ENCODE measurements at places on chromosomes 2 and 18.

- no peak for DNase-seq
Measured at GRCh38 chr18:23220355-23220754, 85.1 kb downstream of the CABLES1 start.

DNA sequence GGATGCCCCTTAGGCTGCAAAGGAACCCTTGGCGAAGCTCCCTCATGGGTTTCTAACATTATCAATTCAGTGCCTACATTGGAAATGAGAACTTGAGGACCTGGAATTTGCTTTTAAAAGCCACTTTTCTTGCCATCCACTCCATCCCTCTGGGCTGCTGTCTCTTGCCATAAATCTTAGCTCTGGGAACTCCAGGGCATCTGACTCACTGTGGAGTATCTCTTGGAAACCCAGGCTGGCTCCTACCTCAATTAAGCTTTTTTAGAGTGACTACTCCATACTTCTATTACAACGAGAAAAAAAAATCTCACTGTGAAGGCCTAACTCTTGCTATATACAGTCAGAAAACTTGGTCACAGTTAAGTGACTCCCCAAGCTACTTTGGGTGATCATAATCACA lies 227.2 kb upstream of the SETBP1 start:
- DNase-seq, result no peak

DNA sequence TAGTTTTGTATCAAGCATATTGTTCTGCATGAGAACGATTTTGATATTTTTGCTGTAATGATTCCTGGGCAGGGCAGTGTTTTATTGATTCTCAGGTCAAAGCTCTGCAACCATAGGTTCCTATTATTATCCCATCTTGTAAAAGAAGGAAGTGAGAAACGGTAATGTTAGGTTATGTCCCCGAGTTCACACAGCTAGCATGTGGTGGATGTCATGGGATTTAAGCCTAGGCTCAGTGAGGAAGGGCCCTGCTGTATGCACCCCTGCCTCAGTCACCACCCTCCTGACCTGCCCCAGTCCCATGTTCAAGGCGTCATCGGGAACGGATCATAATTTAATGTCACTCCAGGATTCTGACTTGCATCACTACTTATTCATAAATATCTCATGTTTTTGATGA lies 10.7 kb downstream of the ACP1 start:
- DNase-seq, result no peak

GRCh38 chr18:37321582-37322491 lies 243.8 kb downstream of the CELF4 start:
- no peak for DNase-seq

GRCh38 chr2:52423111-52423510 lies 1344.5 kb upstream of the CHAC2 start:
- no peak for DNase-seq

GRCh38 chr2:55232863-55233657 lies 572 bp downstream of the RPS27A start:
- peak; percentile 24 for DNase-seq

- no peak for DNase-seq
Measured at GRCh38 chr2:37436323-37436722, 91.9 kb downstream of the QPCT start.

DNA sequence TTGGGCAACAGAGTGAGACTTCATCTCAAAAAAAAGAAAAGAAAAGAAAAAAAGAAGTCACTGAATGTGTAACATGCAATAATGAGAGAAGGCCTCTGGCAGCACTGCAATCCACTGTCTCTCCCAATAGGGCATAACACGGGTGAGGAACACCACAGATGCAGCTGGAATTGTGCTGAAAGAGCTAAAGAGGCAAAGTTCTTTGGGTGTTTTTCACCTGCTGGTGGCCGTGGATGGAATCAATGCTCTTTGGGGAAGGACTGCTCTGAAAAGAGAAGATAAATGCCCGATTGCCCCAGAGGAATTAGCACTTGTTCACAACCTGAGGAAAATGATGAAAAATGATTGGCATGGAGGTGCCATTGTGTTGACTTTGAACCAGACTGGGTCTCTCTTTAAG lies 31.0 kb upstream of the CYBRD1 start:
- DNase-seq, result no peak

- DNase-seq, result no peak
Measured at GRCh38 chr2:120222186-120223033, 790 bp downstream of the TMEM185B start.

DNA sequence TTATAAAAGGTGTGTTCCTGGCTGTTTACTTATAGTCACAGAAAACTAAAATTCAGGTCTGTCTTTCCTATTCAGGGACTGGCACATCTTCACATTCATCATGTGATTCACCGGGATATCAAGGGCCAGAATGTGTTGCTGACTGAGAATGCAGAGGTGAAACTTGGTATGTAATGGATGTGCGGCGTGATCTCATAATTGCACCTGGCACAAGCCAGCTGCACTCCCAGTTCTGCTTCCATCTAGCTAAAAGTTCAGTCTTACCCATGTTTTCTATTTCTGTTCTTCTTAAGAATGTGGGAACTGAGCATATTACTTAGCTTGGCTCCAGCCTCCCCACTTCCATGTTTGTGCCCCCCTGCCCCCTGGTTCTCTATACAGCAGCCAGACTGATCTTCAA lies 131.9 kb downstream of the MAP4K4 start:
- no peak for DNase-seq

GRCh38 chr2:8582191-8582590 lies 99.7 kb upstream of the ID2 start:
- DNase-seq, result no peak

DNA sequence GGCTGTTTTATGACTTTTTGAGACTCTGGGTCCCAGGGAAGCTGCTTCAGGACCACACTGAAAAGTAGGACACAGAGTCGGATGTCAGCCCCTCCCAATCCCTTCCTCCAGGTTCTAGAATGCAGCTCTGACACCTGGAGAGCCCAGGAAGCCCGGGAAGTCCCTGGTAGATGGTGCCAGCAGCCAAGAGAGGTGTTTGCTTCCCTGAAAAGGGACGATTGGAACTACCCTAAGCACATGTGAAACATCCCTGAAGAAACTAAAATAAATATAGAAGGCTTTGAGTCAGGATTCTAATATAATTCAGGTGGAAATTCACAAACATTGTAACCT lies 163.2 kb upstream of the CYRIA start:
- DNase-seq, result no peak

DNA sequence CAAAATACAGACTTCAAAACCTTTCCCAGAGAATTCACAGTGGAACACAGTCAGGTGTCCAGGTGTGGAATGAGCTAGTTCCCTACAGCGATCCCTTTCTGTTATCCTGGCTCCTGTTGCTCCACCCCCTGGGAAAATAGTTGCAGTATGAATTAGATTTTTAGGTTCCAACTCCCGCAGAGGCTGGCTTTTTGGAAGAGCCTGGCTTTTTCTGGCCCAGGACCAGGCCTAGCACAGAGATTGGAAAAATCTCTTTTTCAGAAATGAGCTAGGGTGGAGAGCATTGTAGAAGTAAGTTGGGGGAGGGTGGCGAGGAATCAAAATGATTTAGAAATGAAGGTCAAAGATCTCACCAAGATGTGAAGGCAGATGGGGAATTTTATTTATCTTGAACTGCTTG lies 27.1 kb downstream of the COL5A2 start:
- no peak for DNase-seq

DNA sequence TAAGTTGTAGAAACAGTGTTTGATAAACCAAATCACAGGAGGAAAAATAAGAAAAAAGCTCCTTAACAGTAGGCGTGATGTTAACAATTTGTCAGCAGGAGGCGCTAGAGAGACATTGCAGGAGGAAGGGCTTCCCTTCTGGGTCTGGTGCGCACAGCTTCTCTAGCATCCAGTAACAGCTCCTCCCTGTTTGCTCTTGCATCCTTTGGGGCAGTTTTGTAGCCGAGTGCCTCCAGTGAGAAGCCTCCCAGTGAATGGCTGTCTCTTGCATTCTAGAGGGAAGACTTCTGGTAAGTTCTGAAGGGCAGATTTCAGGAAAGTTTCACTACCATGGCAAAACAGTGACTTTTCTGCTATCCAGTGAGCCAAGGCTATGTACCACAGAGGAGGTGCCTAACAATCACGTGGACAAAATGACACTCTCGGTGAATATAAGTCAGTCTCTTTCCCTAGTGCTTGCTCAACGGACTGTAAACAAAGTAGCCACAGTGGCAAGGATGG lies 9.5 kb upstream of the ZNF396 start:
- no peak for DNase-seq

DNA sequence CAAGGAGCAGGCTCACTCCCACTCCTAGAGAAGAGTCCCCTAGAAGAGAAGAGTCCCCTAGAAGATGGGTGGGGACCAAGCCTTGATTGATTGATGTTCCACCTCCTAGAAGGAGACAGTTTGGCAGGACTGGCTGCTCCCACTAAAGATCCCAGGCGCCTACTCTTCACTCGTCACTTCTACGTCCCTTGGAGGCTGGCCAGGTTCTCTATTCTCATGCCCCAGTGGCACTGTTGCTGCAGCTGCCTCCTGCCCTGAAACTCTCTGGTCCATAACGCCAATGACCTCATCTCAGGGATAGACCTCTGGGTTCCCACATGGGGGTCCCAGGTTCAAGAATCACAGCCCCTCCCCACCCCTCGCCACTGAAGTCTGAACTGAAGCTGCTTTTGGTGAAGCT lies 2.5 kb upstream of the SP140L start:
- no peak for DNase-seq

DNA sequence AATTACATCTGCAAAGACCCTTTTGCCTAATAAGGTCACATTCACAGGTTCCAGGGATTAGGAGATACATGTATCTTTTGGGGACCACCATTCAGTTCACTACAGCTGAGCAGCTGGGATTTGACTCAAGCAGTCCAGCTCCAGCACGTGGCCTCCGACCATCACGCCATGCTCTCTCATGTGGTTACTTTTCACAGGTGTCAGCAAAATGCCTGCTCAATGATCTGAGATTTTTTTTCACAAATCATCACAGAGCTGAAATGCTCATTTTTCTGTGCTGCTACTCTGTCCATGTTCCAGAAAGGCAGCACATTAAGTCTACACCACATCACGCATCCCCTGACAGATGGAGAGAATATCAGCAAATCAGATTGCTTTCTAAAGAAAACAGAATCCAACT lies 98.5 kb upstream of the RMDN2 start:
- DNase-seq, result no peak

- DNase-seq, result no peak
Measured at GRCh38 chr18:35949090-35949489, 23.4 kb upstream of the RMP24 start.

DNA sequence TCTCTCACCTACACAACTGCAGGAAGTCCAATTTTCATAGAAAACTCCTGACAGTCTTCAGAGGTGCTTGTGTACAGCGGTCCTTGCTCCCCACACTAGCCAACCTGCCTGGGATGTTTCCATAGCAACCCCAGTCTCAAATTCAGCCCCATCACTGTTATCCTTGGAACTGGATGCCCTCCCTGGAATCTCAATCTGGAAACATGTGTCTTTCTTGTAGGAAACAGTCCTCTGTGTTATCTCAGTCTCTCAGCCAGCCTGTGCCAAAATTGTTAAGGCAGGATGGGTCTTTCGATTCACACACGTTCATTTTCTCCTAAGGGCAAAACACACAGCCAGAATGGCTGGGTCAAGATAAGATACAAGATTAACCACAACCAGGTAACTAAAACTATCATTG lies 295.5 kb upstream of the RND3 start:
- no peak for DNase-seq

GRCh38 chr2:156908825-156909224 lies 348.7 kb upstream of the GALNT5 start:
- no peak for DNase-seq

DNA sequence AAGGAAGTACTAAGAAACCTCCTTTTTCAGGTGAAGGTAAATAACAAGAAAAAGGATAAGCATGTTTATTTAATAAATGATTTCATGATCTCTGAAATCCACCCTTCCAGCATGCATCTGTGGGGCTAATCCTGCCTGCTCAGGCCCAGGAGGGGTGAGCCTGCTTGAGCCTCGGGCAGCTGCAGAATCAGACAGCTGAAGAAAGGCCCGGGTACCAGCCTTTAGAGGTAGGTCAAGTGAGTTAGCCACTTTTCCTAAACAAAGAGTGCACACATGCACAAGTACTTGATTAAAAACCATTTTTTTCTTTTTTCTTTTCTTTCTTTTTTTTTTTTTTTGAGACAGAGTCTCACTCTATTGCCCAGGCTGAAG lies 25.7 kb upstream of the FZD7 start:
- DNase-seq, result no peak

- DNase-seq, result no peak
Measured at GRCh38 chr2:122980671-122981070, 1044.4 kb upstream of the CNTNAP5 start.

DNA sequence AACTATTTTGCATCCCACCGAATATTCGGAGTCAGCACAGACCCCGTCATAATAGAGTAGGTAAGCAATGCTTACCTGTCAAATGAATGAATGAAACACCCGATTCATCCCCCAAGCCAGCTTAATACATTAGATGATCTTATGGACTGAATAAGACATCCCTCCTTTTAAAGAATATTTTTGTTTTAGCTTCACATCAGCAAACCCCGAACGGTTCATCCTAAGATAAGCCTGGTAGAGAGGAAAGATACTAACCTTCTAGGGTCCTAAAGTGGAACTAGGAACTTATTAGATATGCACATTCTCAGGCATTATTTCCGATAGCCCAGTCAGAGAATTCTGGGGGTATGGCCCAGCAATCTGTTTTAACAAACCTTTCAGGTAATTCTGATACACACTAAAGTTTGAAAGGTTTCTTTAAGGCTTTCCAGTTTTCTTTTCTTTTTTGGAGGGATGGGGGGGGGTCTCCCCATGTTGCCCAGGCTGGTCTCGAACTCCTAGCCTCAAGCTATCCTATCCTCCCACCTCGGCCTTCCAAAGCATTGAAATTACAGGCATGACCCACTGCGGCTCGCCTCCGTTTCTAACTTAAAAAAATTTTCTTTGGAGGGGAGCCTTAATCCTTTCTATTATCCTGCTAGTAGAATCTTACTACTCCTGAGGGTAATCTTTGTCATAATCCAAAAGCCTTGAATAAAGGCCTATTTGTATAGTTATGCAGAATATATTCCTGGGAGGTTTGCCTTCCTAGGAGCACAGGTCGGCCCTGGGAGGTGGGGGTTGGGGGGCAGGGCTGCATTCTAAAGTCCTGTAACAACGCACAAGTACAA lies 1.0 kb upstream of the ACTR3 start:
- no peak for DNase-seq
